ENCODE measurements at places on chromosomes 3 and 15.

DNA sequence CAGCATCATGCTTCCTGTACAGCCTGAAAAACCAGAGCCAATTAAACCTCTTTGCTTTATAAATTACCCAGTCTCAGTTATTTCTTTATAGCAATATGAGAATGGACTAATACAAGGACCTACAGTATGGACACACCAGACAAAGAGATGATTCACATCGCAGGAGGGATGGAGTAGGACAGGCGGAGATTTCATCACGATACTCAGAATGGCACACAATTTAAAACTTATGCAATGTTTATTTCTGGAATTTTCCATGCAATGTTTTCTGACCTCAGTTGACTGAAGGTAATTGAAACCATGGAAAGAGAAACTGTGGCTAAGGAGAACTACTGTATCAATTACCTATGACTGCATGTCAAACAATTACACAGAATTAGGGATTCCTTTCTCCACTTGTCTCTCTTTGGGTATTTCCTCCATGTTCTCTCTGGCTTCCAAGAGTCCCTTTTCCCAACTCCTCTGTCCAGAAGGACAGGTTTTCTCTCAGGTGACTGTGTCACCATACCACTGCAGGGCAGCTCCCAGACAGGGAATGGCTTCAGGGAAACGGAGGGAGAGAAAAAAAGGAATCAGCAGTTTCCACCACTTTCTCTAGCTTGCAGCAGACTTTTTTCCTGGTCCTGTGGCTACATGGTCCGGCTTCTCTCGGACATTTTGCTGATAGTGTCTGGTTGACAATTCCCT, 3.0 kb upstream of the ANO10 start:
- peak; percentile 57 for DNase-seq

DNA sequence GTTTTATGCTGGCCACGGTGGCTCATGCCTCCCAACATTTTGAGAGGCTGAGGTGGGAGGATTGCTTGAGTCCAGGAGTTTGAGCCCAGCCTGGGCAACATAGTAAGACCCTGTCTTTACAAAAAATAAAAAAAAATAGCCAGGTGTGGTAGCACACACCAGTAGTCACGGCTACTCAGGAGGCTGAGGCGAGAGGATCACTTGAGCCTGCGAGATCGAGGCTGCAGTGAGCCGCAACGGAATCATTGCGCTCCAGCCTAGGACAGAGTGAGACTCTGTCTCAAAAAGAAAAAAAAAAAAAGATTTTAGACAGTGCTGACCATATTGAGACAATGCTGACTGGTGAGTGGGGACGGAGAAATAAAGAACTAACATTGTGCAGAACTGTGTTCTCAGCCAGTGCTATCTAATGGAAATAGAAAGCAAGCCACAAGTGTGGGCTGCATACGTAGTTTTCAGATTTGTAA, 67.2 kb downstream of the ST6GAL1 start:
- DNase-seq = no peak

DNA sequence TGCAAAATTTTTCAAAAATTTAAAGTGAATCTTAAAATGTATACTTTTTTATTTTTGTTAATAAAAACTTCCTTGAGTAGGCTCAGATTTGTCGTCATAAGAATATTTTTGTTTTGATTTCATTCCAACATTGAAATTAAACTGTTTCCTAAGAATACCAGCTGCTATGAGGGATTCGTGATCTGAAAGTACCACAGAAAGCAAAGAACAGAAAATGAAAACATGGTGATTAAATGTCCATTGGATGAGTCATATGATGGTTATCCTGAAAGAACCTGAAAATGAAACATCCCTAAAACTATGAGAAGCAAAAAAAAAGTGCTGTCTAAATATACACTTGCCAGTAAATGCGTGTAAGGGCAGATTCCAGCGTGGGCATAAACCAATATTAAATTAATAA, 143.8 kb downstream of the GMNC start:
- DNase-seq = peak; percentile 92

DNA sequence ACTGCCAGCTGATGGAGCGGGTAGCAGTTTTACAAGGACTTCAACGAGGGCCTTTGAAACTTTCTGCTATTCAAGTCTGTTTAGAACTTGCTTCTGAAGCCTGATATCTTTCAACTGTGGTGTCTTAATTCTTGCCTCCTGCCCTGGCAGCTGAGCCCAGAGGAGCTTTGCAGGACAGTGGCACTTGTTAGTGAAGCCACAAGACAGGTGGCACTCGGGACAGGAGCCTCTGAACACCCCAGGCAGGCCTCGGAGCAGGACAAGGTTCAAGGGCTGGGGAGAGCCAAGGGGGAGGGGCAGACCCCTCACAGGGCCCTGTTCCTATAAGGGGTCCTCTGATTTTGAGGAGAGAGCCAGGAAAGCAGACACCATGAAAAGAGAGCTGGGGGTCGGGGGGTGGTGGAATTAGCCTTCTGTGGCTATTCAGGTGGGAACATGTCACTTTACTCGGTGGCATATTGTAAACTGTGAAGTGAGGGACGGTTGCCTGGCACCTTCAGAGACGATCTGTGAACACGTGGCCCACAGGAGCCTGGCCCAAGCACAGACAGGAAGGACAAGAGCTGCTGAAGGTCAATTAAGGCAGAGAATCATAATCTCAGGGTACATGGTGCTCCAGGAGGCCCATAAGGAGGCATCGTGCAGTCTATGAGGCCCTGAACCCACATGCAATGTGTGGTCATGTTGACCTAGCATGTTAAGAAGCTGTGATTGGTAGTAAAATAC, 30.1 kb upstream of the KY start:
- no peak for DNase-seq

GRCh38 chr15:25694823-25695312, 168.3 kb downstream of the ATP10A start:
- DNase-seq = no peak

- DNase-seq = no peak
Measured at GRCh38 chr15:75861750-75862402, 18.6 kb downstream of the UBE2Q2 start.

DNA sequence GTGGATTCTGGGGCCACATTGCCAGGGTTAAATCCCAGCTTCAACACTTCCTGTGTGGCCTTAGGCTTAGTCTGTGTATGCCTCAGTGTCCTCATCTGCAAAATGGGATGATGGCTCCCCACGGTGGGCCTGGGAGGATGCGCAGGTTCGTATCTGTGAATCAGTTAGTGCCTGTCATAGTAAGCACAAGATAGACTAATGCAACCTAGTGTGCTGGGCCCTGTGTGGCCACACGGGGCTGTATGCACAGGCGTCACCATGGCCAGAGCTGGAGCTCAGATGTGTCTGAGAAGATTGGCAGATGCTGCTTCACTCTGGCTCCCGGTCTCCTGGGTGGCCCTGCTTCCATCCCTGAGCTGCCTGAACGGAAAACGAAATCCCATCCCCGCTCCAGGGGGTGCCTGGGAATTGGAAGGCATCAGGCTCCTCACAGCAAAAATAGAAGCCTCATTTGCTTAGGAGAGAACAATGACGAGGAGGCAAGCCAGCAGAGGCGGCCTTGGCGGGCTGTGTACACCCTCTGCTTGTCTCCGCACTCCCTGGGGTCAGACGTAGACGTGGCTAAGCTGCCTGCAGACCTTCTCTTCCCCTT, 103.6 kb downstream of the APBA2 start:
- no peak for DNase-seq

GRCh38 chr3:66996696-66997095, 1.4 kb upstream of the KBTBD8 start:
- DNase-seq = no peak

DNA sequence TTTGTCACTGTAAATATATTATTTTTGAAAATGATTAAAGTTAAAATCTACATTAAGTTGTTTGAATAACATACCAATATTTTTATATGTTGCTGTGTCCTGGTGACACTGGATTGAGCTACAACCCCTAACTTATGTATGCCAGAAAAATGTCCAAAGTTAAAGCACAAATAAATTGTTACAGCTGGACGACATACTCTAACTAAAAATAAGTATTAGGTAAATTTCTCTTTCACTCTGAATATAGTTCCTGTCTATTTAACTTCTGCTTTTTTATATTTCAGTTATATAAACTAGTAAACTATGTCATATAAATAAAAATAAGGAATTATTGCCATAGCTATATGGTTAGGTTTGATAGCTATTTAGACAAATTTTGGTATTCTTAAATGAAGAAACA, 118.5 kb upstream of the SAMMSON start:
- DNase-seq = no peak

GRCh38 chr3:53491276-53491675, 3.1 kb upstream of the CACNA1D start:
- no peak for DNase-seq

- no peak for DNase-seq
Measured at GRCh38 chr15:65254758-65255157, 31.9 kb downstream of the PARP16 start.

GRCh38 chr3:129656659-129657247, 50.3 kb upstream of the PLXND1 start:
- no peak for DNase-seq

GRCh38 chr15:56028430-56028829, 35.0 kb upstream of the NEDD4 start:
- DNase-seq = no peak

- peak; percentile 59 for DNase-seq
Measured at GRCh38 chr3:184874709-184875644, 63.0 kb downstream of the VPS8 start.

DNA sequence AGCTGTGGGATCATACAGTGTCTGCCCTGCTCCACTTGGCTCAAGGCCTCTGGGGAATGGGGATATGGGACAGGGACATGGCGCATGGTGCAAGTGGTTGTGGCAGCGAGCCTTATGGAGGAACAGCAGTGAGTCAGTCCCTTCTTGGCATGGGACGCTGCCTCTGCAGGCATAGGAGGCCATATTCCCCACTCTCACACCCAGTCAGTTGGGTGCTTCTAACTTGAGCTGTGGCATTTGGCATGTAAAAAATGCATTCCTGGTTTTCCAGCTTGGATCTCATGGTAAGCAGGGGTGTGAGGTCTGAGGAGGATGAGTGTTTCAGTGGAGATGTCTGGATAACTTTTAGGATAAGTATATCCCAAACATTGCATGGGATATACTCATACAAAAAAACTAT, 31.6 kb upstream of the UBE2Q2 start:
- no peak for DNase-seq

- DNase-seq = no peak
Measured at GRCh38 chr3:48369693-48370332, 2.2 kb upstream of the FBXW12 start.

DNA sequence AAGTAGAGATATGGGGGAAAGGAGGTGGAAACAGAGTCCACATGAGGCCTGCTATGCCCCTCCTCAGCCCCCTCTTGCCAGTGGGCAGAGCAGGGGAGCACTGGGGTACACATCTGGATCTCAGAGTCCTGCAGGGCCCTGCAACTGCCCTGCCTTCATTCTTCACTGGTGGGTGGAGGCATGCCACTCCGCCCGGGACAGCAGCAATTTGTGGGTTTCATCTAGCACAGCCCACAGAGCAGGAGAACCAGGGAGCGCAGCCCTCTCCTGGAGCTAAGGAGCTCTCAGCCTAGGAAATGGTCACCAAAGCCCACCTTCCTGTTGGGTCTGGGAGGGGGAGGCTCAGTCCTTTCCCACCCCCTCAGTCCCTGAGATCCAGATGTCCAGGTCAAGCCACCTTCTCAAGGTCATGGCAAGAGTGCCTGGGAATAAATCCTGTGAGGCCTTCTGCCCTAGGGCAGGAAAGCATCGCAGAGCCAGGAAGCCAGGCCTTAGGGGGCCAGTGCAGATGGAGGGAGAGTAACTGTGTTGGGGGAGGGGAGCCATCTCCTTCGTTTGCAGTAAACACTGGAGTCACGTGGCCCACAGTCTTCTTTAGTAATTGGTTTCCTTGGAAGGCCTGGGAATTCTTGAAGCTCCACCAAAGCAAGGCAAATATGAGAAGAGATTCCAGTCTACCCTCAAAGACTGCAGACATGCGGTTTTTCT, 31.0 kb downstream of the ANP32A start:
- DNase-seq = peak; percentile 37

DNA sequence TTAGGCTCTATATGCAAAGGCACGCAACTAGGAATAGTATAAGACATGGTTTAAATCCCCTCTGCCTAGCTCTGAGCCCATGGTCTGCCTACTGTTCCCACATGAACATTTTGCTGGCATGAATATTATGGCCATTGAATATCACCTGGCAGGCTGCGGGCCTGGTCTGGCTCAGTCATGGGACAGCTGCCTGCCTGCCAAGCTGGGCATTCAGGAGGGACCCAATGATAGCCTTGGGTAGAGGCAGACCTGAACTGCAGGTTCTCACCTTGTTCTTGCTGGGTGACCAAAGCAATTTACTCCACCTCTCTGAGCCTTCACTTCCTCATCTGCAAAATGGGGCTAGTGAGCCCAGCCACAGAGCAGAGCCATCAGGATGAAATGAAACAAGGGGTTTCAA, 11.3 kb downstream of the RBP1 start:
- no peak for DNase-seq

GRCh38 chr3:127000119-127000518, 17.2 kb downstream of the PLXNA1 start:
- DNase-seq = no peak

- DNase-seq = peak; percentile 36
Measured at GRCh38 chr3:141477224-141477623, 9.6 kb upstream of the RASA2 start.

DNA sequence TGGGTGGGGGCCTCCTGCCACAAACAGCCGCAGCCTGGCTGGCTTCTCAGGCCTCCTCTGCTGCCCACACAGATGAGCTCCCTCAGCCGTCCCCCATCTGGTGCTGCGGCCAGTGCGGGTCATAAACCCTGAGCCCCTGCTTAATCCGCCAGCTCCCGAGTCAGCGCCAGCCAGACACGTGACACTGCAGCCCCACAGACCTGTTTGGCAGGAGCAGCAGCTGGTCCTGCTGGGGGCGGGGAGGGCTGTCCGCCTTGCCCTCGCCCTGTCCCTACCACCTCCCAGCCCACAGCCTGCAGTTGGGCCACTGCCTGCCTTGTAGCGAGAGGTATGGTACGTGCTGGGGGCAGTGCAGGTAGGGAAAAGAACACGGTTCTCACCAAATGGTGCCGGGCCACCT, 86.2 kb downstream of the IQSEC1 start:
- DNase-seq = no peak

- no peak for DNase-seq
Measured at GRCh38 chr15:73569361-73569760, 63.8 kb downstream of the NPTN start.

GRCh38 chr15:57784081-57784511, 77.6 kb downstream of the POLR2M start:
- peak; percentile 79 for DNase-seq

GRCh38 chr15:68778876-68779275, 41.8 kb downstream of the ANP32A start:
- no peak for DNase-seq

DNA sequence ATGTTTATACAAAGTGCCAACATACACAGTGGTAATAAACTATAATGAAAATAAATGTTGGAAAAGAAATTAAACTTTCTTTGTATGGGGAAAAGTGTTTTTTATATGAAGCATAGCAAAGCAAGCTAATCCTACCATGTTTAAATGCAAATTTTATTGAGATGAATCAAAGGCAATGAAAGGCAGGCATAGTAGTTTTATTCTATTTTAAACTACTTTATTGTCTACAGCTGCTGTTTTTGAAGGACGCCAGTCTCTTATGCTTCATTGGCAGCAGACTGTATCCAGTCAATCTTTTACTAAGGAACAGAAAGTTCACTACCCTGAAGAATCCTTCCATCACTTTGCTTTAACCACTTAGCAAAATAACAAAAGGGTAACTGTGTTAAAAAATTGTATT, 761.0 kb downstream of the ROBO2 start:
- no peak for DNase-seq
